ENCODE measurements at places on chromosomes 2 and 18.

- DNase-seq = no peak
These were observed 28.9 kb downstream of the EIPR1 start for GRCh38 chr2:3348767-3349166.

- DNase-seq = no peak
These were observed 162.4 kb downstream of the CELF4 start for GRCh38 chr18:37403100-37403781.

GRCh38 chr18:10020171-10020570, 106.4 kb downstream of the VAPA start:
- no peak for DNase-seq

DNA sequence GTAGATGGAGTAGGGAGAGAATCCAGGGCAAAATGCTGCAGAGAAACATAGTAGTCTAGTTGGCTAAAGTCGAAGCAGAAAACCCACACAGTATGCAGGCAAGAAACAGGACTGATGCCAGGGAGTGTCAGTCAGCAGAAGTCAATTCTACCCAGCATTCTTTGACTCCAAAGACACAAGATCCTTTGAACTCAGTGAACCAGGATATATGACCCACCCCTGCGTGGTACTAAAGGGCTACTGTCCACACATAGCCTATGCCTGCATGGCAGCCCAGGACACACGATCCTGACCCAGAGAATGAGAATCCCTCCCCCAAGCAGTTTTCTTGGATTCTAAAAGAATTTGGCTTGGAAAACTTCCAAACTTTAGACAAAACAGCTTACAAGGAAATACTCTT, 42.5 kb downstream of the ALK start:
- DNase-seq = no peak

DNA sequence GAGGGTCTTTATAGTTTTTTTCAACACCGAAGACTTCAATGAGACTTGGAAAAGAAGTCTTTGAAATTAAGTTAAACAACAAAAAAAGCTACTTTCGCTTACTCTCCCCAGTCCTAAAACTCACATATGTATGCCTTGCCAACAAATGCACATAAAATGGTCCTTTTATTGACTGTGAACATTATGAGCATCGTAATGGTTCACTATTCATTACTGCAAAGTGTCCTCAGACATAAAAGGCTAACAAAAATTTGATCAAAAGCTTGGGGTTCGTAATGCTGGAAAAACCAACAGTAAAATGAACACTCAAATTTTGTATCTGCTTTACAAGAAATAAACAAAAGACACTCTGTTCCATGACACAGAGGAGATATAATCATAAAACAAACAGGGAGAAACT, 285.3 kb upstream of the SLC8A1 start:
- no peak for DNase-seq

DNA sequence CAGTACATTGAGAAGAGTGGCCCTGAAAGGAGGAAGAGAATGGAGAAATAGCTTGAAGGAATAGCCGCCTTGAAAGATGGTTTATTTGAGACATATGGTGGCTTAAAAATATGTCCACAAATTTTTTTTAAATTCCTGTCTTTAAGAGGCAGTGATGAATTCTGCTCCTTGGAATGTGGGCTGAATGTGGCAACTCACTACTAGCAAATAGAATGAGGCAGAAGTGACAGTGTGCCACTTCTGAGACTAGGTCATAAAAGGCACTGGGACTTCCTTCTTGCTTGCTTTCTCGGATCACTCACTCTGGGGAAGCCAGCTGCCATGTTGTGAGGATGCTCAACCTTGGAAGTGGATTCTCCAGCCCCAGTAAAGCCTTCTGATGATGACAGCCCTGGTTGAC, 67.0 kb downstream of the FAM161A start:
- DNase-seq = no peak

DNA sequence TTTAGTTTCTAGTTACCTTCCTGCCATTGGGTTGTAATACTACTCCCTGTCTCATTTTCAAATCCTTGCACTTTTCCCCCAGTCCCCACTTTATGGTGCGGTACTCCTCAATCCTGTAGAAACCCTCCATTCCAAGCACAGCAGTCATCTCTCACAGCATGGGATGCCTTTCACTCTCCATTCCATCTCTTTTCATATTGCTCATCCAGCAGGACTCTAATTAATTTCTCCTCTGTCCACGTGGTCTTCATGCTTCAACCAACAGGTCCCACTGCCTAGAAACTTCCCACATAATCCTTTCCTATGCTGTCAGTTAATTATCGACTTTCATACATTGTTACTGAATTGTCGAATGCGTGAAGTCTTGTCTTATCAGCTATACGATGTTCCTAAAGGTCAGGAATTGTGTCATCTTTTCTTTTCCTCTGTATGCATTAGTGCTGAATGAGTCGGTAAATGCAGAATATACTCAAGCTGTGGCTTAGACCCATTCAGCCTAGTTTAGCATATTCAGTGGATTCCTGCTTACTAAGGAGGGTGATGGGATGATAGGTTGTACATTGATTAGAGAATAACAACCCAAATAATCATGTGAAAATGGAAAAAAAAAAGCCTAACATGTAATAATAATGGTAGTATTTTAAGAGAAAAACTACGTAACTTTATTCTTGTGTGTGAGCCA, 89.7 kb downstream of the CRIM1 start:
- no peak for DNase-seq

DNA sequence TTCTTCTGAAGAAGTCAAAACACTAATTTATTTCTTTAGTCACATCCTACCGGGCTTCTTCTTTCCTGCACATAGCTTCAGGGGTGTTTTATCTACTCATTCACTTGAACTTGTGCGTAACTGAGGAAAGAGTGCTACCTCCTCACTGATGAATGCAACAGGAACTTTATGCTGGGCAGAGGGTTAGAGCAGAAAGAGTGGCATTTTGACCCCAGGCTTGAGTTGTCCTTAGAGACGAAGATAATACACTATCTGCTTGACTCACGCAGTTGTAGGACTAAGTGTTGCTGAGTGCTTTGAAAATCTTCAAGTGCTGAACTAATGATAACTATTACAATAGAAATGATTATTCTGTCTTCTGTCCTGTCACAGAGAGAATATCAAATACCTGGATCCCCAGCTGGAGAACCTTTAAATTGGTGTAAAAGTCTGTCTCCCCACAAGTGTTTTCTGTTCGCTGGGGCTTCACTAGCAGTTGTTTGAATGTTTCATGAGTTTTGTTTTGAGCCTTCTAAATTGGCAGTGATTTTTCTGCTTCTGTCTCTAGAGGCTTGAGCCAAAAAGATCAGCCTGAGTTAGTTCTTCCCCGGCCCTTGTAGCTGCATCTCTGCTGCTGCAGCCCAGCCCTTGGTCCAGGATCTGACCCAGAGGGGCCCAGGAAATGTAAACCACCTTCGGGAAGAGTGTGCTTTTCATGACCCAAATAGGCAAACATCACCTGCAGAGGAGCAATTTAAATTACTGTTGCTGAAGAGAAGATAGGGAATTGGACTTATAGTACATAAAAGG, 86.3 kb upstream of the LGALSL start:
- DNase-seq = no peak

DNA sequence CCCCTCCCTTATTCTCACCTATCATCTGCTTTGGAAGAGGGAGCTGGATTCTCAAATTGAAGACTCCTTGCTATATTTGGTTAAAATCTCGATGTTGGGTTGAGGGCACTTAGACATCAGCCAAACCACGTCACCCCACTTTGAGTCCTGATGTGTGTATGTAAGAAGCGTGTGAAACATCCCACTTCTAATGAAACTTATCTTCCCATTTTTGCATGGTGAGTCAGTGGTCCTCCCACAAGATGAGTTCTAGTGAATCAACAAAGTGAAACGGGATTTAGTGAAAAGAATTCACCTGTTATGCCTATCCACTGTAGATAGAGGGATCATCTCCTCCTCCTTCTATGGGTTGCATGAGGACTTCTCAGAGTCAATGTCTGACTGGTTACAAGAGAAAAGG, 51.4 kb upstream of the SPRED2 start:
- DNase-seq = no peak

GRCh38 chr18:62420151-62420512, 95.0 kb downstream of the TNFRSF11A start:
- no peak for DNase-seq

- DNase-seq = no peak
These were observed 121.4 kb downstream of the ST6GAL2 start for GRCh38 chr2:106764614-106765013.

DNA sequence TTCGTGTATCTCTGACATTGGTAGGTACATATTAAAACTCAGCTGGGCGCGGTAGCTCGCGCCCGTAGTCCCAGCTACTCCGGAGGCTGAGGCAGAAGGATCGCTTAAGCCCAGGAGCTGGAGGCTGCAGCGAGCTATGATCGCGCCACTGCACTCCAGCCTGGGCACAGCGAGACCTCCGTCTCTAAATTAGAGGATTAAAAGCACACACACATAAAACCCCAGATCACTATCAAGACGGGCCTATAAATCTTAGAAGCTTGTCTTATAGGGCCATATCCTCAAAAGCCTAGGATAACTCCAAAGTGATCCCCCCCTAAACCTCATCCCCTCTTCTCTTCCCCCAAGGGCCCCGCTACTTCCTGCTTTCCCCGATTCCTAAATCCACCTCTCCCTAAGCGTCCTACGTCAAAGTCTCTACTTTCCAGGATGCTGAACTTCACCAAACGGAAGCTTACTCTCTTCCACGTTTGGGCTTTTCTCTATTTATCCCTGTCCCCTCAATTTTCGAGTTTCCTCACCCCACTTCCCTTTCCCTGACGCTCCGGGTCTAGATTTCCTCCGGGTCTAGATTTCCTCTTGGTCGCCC, 707 bp downstream of the KRCC1 start:
- DNase-seq = no peak

- no peak for DNase-seq
These were observed 287.7 kb upstream of the ZSWIM2 start for GRCh38 chr2:187136646-187137045.

DNA sequence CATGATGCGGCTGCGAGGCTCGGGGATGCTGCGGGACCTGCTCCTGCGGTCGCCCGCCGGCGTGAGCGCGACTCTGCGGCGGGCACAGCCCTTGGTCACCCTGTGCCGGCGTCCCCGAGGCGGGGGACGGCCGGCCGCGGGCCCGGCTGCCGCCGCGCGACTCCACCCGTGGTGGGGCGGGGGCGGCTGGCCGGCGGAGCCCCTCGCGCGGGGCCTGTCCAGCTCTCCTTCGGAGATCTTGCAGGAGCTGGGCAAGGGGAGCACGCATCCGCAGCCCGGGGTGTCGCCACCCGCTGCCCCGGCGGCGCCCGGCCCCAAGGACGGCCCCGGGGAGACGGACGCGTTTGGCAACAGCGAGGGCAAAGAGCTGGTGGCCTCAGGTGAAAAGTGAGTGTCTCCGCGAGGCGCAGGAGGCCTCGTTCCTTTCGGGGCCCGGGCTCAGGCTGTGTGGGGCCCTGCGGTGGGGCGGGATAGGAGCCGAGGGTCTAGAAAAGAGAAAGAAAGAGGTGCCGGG, 520 bp downstream of the GLS start:
- no peak for DNase-seq

- DNase-seq = no peak
These were observed 34.8 kb upstream of the LINC00305 start for GRCh38 chr18:64183665-64184064.

DNA sequence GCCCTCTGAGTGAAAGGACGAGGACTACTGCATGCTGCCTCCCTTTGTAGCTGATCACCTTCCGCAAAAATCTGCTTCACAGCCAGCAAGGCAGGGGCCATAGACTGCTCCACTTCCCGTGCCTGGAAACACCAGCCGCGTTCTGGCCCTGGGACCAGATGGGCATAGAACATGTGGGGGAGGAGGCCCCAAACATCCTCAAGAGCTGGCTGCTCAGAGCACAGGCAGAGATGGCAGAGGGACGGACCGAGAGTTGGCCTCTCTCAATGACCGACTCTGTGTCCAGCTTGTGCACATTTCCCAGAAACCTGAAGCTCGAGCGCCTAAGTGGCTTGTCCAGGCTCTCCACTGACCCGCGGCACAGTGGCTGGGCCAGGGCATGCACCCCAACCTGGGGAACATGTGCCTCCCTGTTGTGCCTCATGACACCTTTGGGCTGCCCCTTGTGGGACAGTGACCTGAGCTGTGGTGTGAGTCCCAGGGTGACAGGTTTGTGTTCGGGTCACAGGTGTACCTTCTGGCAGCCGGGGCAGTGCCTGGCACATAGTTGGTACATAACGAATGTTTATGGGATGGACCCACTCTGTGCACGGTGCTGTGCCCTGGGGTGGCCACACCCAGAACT, 9.1 kb downstream of the KCNF1 start:
- DNase-seq = no peak

- DNase-seq = no peak
These were observed 290.5 kb upstream of the HS6ST1 start for GRCh38 chr2:128608921-128609880.

DNA sequence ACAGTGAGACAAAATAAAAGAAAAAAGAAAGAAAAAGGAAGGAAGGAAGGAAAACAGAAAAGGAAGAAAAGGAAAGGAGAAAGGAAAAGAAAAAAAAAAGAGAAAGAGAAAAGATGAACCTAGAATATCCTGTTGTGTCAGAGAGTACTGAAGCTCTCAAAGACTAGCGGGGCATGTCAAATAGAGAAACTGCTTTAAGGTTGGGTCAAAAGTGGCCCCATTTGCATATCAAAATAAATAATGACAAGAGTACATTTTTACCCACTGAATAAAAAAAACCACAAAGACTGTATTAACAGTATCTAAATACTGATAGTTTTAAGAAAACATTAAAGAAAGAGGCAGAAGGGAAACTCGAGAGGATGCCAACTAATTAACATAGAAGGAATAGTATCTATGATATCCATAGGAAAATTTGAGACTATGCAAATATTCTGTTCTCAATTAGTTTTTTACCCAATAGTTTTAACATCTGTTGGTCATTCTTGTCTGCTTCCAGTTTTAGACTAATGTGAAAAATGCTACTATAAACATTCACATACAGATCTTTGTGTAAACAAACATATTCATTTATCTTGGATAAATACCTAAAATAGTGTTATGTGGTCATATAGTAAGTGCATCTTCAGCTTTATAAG, 53.2 kb downstream of the SFXN5 start:
- DNase-seq = no peak

- DNase-seq = no peak
These were observed 22.1 kb upstream of the OSR1 start for GRCh38 chr2:19380532-19380931.

- no peak for DNase-seq
These were observed 54.4 kb downstream of the USP14 start for GRCh38 chr18:212780-213179.

DNA sequence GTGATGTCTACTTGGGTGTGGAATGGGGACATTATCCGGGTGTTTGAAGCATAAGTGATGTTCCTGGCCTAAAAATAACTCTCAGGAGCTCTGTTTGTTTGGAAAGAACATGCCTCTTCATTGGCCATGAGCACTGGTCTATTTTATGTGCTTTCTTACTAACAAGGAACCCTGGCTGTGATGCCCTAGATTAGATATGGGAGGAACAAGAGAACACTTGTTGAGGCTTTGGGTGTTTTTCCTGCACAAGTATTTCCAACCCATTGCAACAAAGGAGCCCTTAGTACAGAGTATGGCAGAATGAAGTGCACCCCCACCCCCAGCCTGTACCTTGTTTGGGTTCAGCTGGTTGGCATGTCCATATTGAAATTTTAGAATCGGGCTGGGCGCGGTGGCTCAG, 95.9 kb downstream of the SLC4A3 start:
- no peak for DNase-seq
